ENCODE measurements at places on chromosomes 16 and 17. TPM values are rescaled to one million over a fixed set of nuclear protein-coding genes. Genes with fewer than 3 reads are reported as not detected.
A peak's percentile ranks its signal among the peaks of the same experiment; 100 is the strongest.

DNA sequence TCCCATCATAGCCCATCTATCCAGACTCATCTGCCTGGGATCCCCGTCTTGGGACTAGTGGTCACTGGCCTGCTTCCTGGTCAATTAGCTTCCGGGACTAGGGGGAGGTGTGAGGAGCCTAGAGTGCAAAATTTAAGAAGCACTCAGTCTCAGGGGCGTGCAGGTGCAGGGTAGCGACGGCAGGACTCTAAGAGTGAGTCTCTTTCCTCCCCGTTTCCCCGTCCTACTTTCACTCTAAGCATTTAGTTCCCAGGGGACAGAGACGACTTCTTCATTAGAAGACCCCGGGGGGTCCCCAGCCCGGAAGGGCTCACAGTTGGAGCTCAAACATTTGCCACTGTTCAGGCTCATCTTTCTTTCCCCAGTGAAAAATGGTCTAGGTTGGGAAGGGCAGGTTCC is 677 bp upstream of the ZNHIT3 start:
- no peak for DNase-seq

- DNase-seq, result no peak
Observed at GRCh38 chr16:22624800-22625533, 114.3 kb downstream of the NPIPB5 start.

DNA sequence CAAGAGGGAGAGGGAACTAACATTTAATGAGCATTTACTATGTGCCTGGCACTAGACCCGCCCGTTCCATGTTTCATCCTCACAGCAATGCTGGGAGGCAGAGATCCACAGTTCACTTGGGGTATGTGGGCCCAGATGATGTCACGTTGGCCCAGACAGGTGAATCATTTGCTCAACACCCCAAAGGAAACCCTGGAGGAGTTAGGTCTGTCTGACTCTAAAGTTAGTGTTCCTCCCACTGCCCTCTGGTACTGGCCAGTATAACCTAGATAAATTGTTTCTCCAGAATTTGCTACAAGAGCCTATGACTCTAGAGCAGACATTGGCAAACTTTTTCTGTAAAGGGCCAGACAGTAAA is 164.6 kb downstream of the VPS53 start:
- DNase-seq, result no peak

- DNase-seq, result peak; percentile 57
Observed at GRCh38 chr17:40331743-40332641, 23.0 kb downstream of the RARA start.

GRCh38 chr16:1941162-1942046 is 1.6 kb downstream of the MSRB1 start:
- peak; percentile 97 for DNase-seq

DNA sequence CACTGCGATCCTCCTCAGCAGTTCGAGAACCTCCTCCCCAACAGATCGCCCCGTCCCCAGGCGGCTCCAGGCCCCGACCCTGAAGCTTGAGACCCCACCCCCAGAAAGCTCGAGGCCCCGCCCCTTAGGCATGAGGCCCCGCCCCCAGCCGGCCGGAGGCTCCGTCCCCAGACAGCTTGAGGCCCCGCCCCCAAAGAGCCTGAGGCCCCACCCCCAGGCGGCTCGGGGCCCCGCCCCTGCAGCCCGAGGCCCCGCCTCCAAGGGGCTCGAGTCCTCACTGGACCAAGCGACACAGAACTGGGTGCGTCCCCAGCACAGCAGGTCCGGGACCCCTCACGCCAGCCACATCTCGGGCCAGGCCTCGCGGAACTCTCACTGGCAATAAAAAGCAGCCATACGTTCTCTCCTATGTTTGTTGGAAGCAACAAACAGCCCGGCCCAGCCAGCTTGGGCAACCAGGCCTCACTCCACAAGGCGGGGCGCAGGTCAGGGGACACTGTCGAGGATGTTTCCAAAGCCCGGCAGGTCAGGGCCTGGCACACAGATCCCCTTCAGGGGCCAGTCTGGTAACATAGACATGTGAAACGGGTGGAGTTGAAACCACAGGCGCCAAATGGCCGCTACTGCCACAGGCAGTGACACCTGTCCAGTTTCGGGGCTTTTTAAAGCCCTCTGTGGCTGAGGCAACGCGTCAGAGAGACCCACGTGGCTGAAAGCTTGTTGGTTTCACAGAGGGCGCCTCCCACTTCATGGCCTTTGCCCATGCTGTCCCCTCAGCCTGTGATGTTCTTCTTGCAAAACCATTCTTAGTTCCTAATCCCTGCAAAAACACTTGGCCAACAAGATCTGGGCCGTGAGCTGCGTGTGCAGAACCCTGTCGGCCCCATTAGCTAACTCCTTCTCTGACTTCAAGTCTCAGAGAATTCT is 224.2 kb downstream of the PARN start:
- DNase-seq, result no peak

Gene NAGS
- total RNA-seq, result 1.5 TPM

DNA sequence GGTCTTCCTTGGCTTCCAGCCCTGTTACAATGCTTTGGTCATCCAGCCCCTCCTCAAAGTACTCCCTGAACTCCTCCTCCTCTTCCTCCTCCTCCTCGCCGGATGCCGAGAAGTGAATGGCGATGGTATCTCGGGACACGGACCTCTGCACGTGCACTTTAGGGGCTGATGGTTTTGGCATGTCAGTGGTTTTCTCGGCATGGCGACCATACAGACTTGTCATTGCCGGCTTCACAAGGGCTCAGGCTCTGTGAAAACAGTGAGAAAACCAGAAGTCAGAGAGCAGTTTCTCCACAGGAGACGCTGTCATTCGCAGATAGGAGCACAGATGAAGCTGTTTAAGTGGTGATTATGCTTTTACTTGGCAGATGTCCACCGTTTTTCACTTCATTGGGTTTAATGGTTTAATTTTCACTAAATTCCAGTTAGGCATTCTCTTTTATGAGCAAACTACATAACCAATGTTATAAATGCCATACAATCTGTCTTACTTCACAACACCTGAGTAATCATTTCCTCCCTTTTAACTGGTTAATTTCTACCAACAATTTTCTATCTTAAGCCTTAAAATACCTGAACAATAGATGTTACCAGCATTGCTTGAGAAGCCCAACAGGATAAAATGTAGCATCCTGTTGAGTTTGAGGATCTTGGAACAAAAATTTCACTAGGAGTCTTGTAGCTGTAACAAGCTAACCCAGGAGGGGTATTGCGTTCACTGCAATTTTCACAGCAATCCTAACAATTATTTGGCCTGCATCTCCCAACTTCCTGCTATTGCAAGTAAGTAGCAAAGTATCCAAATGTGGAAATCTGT is 48.9 kb downstream of the TEX2 start:
- DNase-seq, result peak; percentile 66

DNA sequence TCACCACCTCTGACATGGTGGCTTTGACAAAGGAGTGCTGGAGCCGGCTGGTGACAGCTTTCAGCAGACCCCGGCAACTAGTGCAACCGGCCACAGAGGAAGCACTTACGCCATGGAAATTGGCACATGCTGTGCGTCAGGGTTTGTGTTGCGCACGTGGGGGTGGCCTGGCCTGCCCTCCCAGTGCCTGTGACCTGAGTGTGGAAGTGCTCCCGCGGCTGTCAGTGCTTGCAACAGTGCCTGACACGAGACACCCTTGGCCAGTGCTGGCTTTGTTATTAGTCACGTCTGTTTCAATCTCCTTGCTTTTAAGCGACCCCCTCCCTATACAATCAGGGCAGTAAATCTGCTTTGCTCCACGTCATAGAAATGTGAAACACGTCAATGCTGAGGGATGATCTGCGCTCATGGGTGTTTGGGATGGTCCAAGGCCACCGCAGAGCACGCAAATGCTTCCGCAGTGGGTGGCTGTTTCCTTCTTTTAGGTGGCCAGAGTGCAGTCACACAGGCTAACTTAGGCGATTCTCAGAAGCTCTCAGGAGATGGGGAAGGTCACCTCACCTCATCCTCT is 64.3 kb downstream of the PGS1 start:
- no peak for DNase-seq
